ENCODE measurements at places on chromosomes 12 and 14. TPM values are rescaled to one million over a fixed set of nuclear protein-coding genes. Genes with fewer than 3 reads are reported as not detected.
A peak's percentile ranks its signal among the peaks of the same experiment; 100 is the strongest.

- DNase-seq = no peak
- no peaks in the 10 kb centered on the region for H3K4me1 ChIP-seq
- H3K27me3 ChIP-seq = no peaks in the 10 kb centered on the region
- H3K4me3 ChIP-seq = no peak overlapping the region
These were observed 311.9 kb downstream of the DUSP6 start for GRCh38 chr12:89040146-89040964.

- no peaks in the 10 kb centered on the region for H3K27me3 ChIP-seq
- no peak overlapping the region for H3K4me3 ChIP-seq
- no peak for DNase-seq
- H3K36me3 ChIP-seq = no peaks in the 10 kb centered on the region
These were observed 12.8 kb upstream of the NRDE2 start for GRCh38 chr14:90344331-90345238.

DNA sequence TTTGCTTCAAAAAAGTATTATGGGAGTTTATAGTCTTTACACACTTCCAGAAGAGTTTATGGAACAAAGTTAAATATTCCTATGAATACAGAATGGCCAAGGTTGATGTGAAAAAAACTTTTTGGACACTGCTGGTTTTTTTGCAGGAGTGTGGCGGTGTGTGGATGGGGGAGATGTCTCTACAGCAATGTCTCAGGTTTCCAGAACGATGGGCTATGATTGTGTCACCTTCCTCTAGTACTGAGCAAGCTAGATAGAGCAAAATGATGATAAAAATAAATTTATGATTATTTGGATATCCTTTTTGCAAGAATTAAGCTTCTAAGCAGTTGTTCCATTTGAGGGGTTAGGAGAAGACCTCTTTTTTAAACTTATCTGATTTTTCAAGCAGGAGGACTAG is 37.9 kb downstream of the FBXO34 start:
- peaks cover 10% of the 10 kb centered on the region for H3K36me3 ChIP-seq
- no peak overlapping the region for H3K4me3 ChIP-seq
- no peaks in the 10 kb centered on the region for H3K4me1 ChIP-seq
- no peaks in the 10 kb centered on the region for H3K27me3 ChIP-seq
- no peak for DNase-seq

DNA sequence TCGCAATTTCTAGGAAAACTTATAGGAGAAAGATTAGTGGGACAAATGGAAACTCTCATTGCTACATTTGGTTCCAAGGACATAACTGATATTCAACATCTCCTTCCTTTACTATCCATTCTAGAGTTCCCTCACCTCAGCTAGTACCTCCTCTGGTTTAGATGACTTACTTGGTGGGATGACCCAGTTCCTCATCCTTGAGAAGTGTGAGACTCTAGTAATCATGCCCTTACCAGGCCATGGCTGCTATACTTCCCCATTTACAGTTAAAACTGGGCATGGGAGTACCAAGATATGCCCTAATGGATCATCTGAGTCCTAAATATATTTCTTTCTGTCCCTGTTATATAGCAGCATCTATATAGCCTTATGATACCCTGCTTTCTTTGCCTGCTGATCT is 58.1 kb downstream of the IFT81 start:
- H3K36me3 ChIP-seq = peaks cover 3% of the 10 kb centered on the region
- no peaks in the 10 kb centered on the region for H3K4me1 ChIP-seq
- no peak for DNase-seq
- no peaks in the 10 kb centered on the region for H3K27me3 ChIP-seq
- no peak overlapping the region for H3K27ac ChIP-seq

GRCh38 chr14:68786491-68787091 is 6.3 kb downstream of the ZFP36L1 start:
- DNase-seq = peak; percentile 60
- peaks cover 38% of the 10 kb centered on the region for H3K36me3 ChIP-seq
- peaks cover 14% of the 10 kb centered on the region for H3K4me1 ChIP-seq
- no peaks in the 10 kb centered on the region for H3K27me3 ChIP-seq
- no peak overlapping the region for H3K27ac ChIP-seq
- H3K4me3 ChIP-seq = no peak overlapping the region

- no peaks in the 10 kb centered on the region for H3K36me3 ChIP-seq
- no peak overlapping the region for H3K27ac ChIP-seq
- no peaks in the 10 kb centered on the region for H3K4me1 ChIP-seq
- no peaks in the 10 kb centered on the region for H3K27me3 ChIP-seq
These were observed 166.3 kb upstream of the PTPRQ start for GRCh38 chr12:80277732-80278131.

DNA sequence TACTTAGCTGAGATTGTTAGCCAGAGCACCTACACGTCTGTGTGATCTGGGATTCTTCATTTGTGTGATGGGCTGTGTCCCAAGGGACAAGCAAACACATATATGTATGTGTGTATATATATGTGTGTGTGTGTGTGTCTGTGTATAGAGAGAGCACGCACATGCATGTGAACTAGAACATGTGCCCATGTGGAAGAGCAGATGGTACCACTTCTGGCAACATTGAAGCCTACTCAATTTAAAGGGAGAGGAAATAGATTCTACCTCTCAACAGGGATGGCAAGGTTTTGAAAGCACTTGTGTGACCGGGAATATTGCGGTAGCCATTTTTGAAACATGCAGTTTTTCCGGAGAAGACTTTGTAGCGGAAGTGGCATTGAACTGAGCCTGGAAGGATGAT is 1.4 kb downstream of the TOMM20L start:
- no peak for DNase-seq
- peaks cover 9% of the 10 kb centered on the region for H3K27me3 ChIP-seq
- H3K36me3 ChIP-seq = no peaks in the 10 kb centered on the region
- H3K4me1 ChIP-seq = peaks cover 14% of the 10 kb centered on the region
- H3K4me3 ChIP-seq = no peak overlapping the region

DNA sequence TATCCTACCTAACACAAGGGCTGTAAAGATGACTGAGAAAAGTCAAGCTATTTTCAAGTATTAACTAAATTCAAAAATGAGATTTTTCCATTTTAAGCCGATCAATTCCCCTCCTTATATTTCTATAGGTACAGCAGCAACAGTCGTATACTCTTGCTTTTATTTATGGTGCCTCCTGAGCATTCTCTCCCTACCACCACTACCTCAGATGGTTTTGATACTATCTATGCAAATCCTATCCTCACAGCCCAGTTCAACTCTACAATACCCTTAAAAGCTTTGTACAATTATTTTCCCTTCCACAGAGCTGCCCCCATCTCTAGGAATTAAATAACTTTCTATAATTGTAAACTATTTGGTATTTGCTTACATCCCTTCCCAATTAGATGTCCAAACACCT is 52.1 kb downstream of the GALC start:
- DNase-seq = no peak
- H3K4me3 ChIP-seq = no peak overlapping the region
- H3K4me1 ChIP-seq = no peaks in the 10 kb centered on the region
- H3K27me3 ChIP-seq = no peaks in the 10 kb centered on the region
- no peaks in the 10 kb centered on the region for H3K36me3 ChIP-seq

GRCh38 chr12:110245369-110245772 is 35.7 kb upstream of the ATP2A2 start:
- H3K27ac ChIP-seq = no peak overlapping the region
- H3K36me3 ChIP-seq = no peaks in the 10 kb centered on the region
- peak overlapping the region; percentile 7 for H3K4me3 ChIP-seq
- H3K27me3 ChIP-seq = no peaks in the 10 kb centered on the region
- peaks cover 5% of the 10 kb centered on the region for H3K4me1 ChIP-seq
- no peak for DNase-seq

- no peak overlapping the region for H3K27ac ChIP-seq
- H3K4me3 ChIP-seq = no peak overlapping the region
- DNase-seq = no peak
- H3K27me3 ChIP-seq = no peaks in the 10 kb centered on the region
- no peaks in the 10 kb centered on the region for H3K4me1 ChIP-seq
These were observed 92.7 kb downstream of the DIP2B start for GRCh38 chr12:50597200-50598195.

DNA sequence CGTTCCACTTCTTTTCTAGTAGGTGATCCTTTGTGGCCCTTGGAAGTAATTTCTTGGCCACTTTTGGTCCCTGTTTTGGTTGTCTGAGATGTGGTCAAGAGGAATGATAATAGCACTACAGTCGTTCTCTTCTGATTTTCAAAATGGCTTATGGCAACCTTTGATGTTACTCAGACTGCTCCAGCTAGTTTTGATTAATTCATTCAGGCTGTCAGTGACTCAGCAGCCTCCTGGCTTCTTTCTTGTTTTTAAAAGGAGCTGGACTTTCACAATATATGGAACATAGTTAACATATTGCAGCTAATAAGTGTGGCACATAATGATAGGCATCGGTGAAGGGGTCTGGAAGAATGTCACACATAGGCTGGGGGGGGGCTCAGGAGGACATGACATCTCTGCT is 47.3 kb downstream of the WDR20 start:
- no peaks in the 10 kb centered on the region for H3K27me3 ChIP-seq
- no peak overlapping the region for H3K27ac ChIP-seq
- no peak overlapping the region for H3K4me3 ChIP-seq
- no peak for DNase-seq
- H3K36me3 ChIP-seq = no peaks in the 10 kb centered on the region
- peaks cover 1% of the 10 kb centered on the region for H3K4me1 ChIP-seq

- peaks cover 8% of the 10 kb centered on the region for H3K4me1 ChIP-seq
- H3K27ac ChIP-seq = no peak overlapping the region
- H3K27me3 ChIP-seq = no peaks in the 10 kb centered on the region
- no peak for DNase-seq
- H3K4me3 ChIP-seq = peak overlapping the region; percentile 64
These were observed 1.5 kb downstream of the KIF21A start for GRCh38 chr12:39441189-39441962.

DNA sequence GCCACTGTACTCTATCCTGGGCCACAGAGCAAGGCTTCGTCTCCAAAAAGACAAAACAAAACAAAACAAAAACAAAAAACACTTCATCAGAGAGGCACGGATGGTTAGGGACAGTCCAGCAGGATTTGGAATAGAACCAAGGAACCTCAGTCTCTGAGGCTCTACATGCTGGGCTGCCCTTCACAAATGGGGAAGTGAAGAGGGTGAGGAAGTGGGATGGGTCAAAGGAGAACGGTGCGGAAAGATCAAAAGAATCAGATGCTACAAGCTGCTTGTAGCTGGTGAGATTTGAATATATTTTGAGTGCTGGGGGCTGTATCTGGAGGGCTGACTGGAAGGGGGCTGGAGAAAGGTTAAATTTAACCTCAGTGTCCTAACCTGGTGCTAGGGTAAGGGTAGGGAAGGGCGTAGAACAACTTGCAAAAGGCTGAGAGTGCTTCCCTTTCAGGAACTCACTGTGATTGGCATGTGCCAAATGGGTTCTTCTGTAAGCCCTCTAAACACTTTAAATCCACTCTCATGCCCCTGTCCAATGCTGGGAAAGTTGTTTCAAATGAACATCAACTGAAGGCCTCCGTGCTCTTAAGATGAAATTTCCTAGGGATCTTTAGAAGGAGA is 4.6 kb downstream of the FOXJ2 start:
- peaks cover 37% of the 10 kb centered on the region for H3K4me1 ChIP-seq
- H3K27ac ChIP-seq = no peak overlapping the region
- no peak for DNase-seq
- no peak overlapping the region for H3K4me3 ChIP-seq
- no peaks in the 10 kb centered on the region for H3K27me3 ChIP-seq

GRCh38 chr14:100850841-100851585 is 25.1 kb downstream of the MEG3 start:
- H3K27me3 ChIP-seq = no peaks in the 10 kb centered on the region
- H3K4me1 ChIP-seq = no peaks in the 10 kb centered on the region
- no peak overlapping the region for H3K4me3 ChIP-seq
- DNase-seq = peak; percentile 95

DNA sequence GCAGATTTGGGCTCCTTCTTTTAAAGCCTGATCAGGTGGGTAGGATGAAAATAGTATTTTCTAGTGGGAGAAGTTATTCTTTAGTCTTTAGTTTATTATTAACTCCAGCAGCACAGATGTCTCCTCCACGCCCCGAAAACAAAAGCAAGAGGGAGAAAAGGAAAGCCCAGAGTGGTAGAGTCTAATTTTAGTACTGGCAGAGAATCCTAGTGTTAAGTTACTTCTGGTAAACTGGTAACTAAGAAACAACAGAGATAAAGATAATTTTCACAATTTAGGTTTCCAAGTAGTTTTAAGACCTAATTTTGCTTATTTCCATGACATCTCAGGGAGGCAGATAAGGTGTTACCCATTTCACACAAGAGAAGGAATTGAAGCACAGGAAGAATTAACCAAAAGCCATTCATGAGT is 16.3 kb downstream of the ATP5MC2 start:
- peaks cover 3% of the 10 kb centered on the region for H3K36me3 ChIP-seq
- H3K4me3 ChIP-seq = no peak overlapping the region
- H3K27ac ChIP-seq = 0 out of 2 replicates have a peak overlapping the region, but pooled peaks have one; percentile 16
- no peak for DNase-seq
- peaks cover 4% of the 10 kb centered on the region for H3K4me1 ChIP-seq

DNA sequence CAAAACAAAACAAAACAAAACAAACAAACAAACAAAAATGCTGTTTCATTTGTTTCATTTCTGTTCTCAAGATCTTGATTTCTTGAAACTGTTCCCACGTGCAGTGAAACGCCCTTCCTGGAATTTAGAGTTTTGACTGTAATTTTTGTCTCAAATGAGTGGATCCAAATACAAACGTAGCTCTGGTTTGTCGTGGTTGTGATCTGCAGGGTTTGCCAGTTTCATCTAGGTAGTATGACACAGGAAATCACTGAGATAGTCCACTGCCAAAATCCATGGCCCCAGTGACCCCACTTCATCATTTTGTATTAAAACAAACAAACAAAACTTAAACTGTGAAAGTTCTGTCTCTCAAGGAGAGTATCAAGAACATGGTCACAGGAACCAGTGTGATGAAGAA is 838.6 kb downstream of the BCL11B start:
- no peak for DNase-seq
- no peak overlapping the region for H3K27ac ChIP-seq
- H3K4me3 ChIP-seq = no peak overlapping the region
- no peaks in the 10 kb centered on the region for H3K27me3 ChIP-seq
- no peaks in the 10 kb centered on the region for H3K4me1 ChIP-seq

- no peaks in the 10 kb centered on the region for H3K27me3 ChIP-seq
- DNase-seq = peak; percentile 17
- H3K36me3 ChIP-seq = no peaks in the 10 kb centered on the region
- no peaks in the 10 kb centered on the region for H3K4me1 ChIP-seq
- no peak overlapping the region for H3K27ac ChIP-seq
These were observed 41.4 kb upstream of the MANSC4 start for GRCh38 chr12:27821259-27821973.

- no peaks in the 10 kb centered on the region for H3K27me3 ChIP-seq
- no peak for DNase-seq
- H3K4me1 ChIP-seq = no peaks in the 10 kb centered on the region
- no peak overlapping the region for H3K4me3 ChIP-seq
- no peak overlapping the region for H3K27ac ChIP-seq
- no peaks in the 10 kb centered on the region for H3K36me3 ChIP-seq
These were observed 59.9 kb downstream of the LIN7A start for GRCh38 chr12:80877721-80878265.

Gene SLC38A4
- 15.4 TPM for total RNA-seq

Gene CDK2
- 41.7 TPM for total RNA-seq

Gene OR6C68
- total RNA-seq = not detected

Gene TMPRSS12
- not detected for total RNA-seq

Gene FOXJ2
- 8.2 TPM for total RNA-seq

Gene TAS2R31
- 1.4 TPM for total RNA-seq

Gene PDZRN4
- total RNA-seq = not detected

Gene GALNT6
- total RNA-seq = 10.7 TPM
